ENCODE measurements at places on chromosomes 1 and 21. TPM values are rescaled to one million over a fixed set of nuclear protein-coding genes. Genes with fewer than 3 reads are reported as not detected.

OR10Z1 gene
- not detected for total RNA-seq

ATAD3B gene
- total RNA-seq = 10.6 TPM

FCN3 gene
- total RNA-seq = not detected

TNFRSF9 gene
- under 0.01 TPM for total RNA-seq

All from osteoblast (primary cell).